ENCODE measurements at places on chromosomes 5 and 9. TPM values are rescaled to one million over a fixed set of nuclear protein-coding genes. Genes with fewer than 3 reads are reported as not detected.

Gene SEMA6A
- total RNA-seq, result 31.0 TPM

Gene TXNDC8
- not detected for total RNA-seq

Gene PHF24
- not detected for total RNA-seq

Gene EQTN
- total RNA-seq, result 0.09 TPM

Gene ABO
- 0.43 TPM for total RNA-seq

Gene PLEKHG4B
- 0.11 TPM for total RNA-seq
